ENCODE measurements at places on chromosomes 12 and 14.

GRCh38 chr12:128025589-128026245 is 241.3 kb upstream of the TMEM132C start:
- no peak for DNase-seq

DNA sequence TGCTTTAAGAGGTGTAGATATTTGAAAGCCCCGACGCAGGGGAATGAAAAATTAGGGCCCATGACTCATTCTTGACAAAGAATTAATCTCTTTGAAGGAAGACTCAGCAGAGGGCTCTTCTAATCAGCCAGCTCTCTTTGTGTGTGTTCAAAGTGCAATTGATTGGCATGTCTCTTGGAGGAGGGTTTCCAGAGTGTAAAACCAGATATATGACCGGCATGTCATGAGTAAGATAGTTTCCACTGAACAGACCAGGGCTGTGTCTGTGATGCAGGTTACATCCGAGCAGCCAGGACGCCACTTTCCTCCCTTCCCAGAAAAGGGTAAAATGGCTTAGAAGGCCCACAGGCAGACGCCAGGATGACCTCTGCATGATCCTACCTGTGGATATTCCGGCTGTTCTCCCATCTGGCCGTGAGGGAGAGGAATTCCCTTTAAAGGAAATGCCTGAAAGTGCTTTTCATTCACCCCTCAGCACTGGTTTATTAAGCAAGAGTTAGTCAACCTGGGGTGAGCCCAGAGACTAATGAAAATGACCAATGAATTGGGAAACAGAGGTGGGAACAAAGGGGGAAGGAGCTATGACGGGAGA is 7.2 kb upstream of the KRT75 start:
- no peak for DNase-seq

DNA sequence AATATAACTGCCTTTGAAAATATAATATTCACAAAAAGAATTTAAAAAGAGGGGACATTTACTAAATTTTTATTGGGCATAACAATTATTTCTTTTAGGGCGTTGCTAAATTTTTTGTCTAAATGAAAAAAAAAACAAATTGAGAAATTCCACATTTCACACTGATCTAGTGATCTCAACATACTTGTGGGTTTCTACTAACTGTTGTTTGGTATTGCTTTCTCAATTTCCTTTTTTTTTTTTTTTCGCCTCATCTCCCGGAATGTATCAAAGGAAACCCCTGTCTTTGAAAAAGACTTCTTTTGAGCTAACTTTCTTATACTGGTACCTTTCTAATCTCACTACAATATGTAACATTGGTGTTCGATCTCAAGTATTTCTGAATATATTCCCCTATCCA is at the start of gene CLEC4D:
TSS of gene CLEC4D (plus strand) at position 248 of the 400 bp plus-strand sequence. CDS start 230 bp downstream, outside the sequence.
- DNase-seq = no peak

DNA sequence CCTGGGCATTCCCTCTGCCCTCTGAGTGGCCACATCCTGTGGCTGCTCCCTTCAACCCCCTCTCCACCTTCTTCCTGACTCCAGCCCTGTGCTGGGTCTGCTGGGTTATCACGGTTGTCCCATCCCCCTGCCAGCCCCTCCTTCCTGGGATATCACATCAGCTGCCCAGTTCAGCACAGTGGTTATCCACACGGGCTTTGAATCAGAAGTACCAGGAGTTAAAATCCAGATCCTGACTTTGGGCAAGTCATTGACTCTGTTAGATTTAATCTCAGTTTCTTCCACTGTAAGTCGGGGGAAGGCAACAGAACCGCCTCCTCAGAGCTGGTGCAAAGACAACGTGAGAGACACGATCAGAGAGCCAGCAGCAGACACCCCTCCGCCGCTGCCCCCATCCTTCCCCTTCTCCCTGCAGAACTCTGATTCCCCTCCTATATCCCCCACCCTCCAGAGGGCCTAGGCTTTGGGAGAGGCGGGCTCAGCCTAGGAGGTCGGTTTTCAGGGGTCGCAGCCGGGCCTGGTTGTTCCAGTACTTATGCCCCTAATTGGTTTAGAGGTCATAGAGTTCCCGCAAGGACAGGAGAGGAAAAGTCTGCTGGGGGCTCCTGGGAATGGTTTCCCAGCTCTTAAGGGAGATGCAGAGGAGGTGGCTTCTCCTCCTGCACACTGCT is 42.5 kb downstream of the PRIMA1 start:
- no peak for DNase-seq

DNA sequence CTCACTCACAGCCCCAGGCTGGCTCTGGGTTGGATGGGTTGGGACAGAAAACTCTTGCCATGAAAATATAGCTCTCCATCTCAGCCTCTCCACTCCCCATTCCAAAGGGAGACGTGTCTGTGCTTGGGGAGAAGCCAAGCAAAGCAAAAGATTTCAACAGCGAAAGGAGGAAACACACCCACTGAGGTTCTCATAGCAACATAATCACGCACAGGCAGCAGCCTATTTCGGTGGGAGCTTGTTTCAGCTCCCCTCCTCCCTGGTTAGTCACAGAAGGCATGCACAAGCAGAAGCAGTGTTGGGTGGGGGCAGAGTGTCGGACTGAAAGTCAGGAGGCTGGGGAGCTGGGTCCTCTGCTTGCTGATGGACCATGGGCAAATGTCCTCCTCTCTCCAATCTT is 1.9 kb upstream of the PRMT8 start:
- DNase-seq = no peak

DNA sequence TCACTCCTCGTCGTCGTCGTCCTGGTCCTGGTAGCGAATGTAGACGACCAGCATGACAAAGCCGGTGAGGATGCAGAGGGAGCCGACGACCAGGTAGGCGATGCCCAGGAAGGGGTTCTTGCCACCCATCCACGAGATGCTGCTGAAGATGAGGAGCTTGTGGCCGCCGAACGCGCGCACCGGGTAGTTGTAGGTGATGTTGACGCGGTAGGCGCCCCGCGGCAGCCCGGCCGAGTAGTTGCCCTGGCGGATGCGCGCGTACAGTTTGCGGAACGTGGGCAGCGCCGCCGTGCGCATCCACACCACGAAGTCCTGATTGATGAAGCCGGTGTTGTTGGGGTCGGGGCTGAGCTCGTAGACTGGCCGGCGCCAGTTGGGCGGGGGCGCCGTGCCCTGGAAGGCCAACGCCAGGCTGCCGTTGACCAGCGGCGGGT is 1.0 kb downstream of the TMEM30B start:
- peak; percentile 8 for DNase-seq

DNA sequence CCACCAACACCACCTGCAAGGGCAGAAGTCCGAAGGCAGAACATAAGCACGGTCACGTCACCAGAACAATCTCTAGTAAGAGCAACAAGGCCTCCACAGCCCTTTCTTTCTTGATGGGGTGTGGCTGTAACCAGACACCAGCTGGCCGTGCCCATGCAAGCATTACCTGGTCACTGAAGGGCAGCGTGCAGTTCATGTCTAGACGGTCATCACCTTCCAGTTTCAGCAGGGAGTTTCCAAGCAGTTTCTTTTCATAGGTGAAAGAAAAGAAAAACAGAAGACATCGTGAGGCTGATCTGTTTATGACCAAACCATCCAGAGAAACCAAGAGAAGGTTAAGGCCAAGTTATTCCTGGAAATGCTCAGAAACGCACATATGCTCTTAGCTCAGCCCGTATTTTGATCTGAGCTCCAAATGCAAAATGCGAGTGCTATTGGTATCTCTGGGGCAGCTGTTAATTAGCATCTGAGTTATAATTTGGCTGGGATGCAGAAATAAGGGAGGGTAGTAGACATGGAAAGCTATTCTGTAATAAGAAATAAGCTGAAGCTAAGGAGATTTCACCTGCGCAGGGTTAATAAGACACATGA is 42.5 kb downstream of the PRKAB1 start:
- no peak for DNase-seq

GRCh38 chr14:74702293-74702692 is 10.6 kb downstream of the AREL1 start:
- no peak for DNase-seq

GRCh38 chr12:45879363-45879895 is 110.9 kb downstream of the SCAF11 start:
- no peak for DNase-seq

DNA sequence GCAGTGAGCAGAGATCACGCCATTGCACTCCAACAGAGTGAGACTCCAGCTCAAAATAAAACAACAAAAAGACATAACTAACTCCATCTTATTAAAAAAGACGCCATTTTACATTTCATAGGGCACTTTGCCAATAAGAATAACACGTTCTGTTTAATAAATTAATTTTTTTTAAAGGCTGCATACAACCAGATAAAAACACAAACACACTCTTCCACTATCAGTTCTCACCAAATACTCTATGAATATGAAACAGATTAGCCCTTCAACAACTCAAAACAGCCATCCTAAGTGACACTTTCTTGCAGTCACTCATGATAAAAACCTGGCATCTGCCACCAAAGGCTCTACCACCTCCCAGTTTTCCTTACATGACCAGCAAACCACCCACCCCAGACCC is 16.1 kb downstream of the AICDA start:
- DNase-seq = no peak

DNA sequence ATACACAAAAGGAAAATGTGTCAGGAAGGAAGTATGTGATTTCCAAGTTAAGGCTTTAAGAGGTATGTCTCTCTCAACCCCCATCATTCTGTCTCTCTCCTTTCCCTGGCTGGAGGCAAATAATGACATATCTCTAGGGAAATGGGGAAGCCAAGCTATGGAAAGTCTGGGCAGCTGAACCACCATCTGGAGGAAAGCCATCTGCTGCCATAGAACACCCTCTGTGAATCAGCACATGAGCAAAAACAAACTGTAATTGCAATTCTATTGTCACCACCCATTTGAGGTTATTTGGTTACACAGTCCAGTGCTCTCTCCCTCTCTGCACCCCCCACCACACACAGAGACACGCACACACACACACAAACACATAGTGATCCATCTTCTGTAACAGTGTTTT is 766.2 kb downstream of the FLRT2 start:
- DNase-seq = no peak

GRCh38 chr12:68641138-68641537 is 30.4 kb downstream of the RAP1B start:
- DNase-seq = no peak

DNA sequence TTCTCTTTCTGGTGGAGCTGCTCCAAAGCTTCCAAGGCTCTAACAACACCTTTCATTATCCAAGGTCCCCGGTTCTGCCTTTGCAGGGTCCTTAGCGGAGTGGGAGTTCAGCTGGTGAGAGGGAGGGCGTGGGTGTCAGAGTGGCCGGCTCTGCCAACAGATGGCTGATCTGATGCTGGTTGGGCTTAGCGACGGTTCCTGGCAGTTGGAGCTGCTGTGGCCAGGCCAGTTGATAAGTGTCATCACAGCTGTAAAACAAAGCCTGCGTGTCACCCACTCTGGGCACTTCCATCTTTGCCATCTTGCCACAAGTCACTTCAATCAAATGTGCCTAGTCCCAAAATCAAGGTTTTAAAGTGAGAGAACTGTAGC is 36.3 kb downstream of the RIN3 start:
- no peak for DNase-seq

- no peak for DNase-seq
Observed at GRCh38 chr12:101566318-101566717, 28.5 kb upstream of the MYBPC1 start.

DNA sequence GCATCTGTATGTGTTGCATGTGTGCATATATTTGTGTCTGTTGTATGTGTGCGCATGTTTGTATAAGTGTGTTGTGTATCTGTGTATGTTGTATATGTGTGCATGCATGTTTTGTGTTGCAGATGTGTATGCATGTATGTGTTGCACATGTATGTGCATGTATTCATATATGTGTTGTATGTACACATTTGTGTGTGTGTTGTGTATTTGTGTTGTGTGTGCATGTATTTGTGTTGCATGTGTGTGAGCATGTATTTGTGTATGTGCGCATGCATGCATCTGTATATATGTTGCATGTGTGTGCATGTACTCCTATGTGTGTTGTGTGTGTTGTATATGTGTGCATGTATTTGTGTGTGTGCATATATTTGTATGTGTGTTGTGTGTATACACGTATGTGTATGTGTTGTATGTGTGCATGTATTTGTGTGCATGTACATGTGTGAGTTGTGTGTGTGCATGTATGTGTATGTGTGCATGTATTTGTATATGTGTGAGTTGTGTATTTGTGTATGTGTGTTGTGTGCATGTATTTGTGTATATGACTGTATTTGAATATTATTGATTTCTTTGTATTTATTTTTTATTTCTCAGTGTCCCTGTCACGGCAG is 16.8 kb downstream of the SLC8B1 start:
- no peak for DNase-seq

GRCh38 chr12:42932936-42933335 is 343.4 kb upstream of the PRICKLE1 start:
- no peak for DNase-seq

GRCh38 chr12:120999191-121000120 is 16.8 kb downstream of the C12orf43 start:
- no peak for DNase-seq

- DNase-seq = no peak
Observed at GRCh38 chr12:6697584-6698351, 2.8 kb downstream of the PIANP start.

DNA sequence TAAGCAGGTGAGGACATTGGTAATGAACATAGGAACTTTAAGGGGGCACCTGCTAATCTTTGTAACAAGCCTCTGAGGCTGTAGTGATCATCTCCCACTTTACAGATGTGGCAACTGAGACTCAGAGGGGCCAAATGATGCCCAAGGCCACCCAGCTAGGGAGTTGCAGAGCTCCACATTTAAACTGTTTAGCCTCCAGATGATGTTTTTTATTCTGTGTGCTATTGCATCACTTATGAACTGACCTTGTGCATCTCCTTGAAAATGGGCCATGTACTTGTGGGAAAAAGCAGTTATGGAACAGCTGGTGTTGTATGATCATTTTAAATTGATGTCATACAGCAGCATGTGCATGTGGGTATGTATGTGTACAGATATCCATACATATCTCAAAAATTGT is 41.4 kb downstream of the TPCN1 start:
- DNase-seq = no peak
